SK-N-MC (cell line): ENCODE measurements at places on chromosomes 2 and 18.

GRCh38 chr2:37916512-37917082 is 8.5 kb upstream of the RMDN2 start:
- no peak for DNase-seq

GRCh38 chr2:135162786-135163185 is 110.7 kb downstream of the RAB3GAP1 start:
- DNase-seq, result no peak

DNA sequence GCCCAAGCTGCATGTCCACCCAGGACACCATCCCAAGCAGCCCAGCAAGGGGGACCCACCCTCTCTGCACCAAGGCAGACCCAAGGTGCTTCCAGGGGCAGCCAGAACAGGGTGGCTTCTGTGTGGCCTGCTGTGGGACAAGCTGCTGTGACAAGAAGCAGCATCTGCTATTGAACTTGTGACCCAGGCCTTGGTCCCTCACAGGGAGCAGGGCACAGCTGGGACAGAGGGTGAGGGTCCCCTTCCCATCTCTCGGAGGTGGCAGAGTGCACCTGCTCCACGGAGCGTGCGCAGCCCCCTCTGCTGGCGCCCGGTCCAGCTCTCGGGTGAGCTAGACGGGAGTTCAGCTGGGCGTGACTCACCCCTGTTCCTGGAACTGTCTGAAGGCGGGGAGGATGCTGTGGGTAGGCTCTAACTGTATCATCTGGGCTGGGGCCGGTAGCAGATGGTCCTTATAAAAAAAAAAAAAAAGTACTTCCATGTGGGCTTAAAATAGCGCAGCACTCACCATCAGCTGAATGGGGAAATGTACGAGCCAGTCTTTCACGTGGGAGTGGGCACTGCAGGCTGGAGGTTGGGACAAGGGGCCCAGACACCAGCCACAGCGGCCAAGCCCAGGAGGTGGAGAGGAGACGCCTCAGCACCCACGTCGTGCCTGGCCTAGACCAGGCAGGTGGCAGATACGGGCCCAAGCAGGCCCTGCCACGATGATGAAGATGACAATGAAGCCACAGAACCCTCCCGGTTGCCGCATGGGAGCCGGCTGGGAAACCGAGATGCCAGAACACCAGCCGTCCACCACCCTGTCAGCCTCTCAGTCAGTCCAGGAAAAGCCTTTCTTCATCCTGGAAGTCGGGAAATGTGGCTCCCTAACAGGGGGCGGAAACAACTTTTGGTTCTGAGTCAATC is 136.8 kb upstream of the ID2 start:
- DNase-seq, result no peak

DNA sequence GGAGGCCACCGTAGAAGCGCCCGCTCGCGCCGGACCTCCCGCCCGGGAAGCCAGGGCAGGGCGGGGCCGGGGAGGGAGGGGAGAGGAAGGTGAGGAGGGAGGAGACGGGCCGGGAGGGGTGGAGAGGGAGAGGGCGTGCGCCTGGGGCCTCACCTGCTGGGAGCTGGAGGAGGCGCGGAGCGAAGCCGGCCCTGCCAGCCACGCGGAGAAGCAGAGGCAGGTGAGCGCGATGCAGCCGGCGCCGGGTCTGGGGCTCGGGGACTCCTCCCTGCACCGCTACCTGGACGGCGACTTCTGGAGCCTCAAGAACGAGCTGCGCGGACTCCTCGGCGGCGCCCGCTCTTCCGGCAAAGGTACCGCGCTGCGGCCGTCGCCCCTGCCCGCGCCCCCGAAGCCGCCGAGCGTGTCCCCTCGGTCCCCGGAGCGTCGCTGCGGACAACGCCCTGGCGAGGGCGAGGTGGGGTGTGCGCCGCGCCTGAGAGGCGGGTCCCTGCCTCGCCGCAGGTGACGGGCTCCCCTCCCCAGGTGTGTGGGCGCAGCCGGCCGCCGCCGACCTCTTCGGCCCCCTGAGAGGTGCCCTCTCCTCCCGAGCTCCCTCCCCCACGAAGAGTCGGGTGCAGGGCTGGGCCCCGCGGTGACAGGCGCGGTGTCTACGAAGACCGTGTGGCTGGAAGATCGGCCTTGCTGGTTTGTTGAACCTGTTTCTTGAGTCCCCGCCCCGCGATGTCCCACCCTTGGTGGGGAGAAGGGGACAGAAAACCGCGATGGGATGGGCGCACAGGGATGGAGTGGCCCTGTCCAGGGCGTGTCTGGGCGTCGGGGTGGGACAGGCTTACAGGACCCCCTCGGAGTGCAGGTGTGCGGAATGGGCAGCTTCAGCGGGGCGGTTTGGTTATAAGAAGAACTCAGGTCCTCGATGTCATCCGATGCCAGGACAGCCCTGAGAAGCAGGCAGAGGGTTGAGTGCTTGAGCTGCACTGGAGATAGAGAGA is at the start of gene ACOXL:
Gene ACOXL, plus strand, starts transcription at position 152 of the 992 bp plus-strand sequence. CDS start 35,817 bp downstream, outside the sequence.
- DNase-seq, result no peak

GRCh38 chr18:5424903-5425664 is 118.7 kb downstream of the EPB41L3 start:
- no peak for DNase-seq

GRCh38 chr2:237199577-237199976 is 113.9 kb downstream of the COPS8 start:
- DNase-seq, result no peak

GRCh38 chr18:79986726-79987125 is 1.6 kb downstream of the TXNL4A start:
- no peak for DNase-seq

GRCh38 chr2:9655441-9656269 is 24.9 kb upstream of the YWHAQ start:
- DNase-seq, result no peak
